Karpas-422 (cell line): ENCODE measurements at places on chromosomes 2 and 18.

GRCh38 chr2:190270298-190270697, 49.3 kb downstream of the HIBCH start:
- DNase-seq, result no peak

DNA sequence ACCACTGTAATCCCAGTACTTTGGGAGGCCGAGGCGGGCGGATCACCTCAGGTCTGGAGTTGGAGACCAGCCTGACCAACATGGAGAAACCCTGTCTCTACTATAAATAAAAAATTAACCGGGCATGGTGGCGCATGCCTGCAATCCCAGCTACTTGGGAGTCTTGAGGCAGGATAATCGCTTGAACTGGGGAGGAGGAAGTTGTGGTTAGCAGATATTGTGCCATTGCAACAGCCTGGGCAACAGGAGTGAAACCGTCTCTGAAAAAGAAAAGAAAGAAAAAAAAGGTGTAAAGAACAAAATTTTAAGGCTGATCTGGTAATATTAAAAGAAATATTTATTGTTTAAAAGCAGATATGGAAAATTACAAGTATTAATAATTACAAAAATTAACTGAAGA, 29.7 kb downstream of the ZNF804A start:
- no peak for DNase-seq

DNA sequence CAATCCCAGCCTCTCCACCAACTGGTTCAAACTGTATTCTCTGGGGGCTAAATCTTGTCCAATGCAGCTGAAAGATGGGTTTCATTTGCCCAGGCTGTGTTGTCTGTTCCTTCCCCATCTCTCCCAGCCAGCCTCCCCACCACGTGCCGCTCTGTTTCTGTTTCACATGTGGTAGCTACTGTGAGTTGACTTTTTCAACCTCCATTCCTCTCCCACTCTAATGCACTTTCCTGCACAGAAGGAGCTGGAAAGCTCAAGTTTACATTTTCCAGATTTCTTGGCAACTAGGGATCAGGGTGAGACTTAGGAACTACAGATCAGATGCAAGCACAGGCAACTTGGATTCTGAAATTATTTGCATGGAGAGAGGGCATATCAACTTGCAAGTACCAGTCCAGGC, 19.0 kb upstream of the NPAS2 start:
- DNase-seq, result no peak

- DNase-seq, result no peak
Observed at GRCh38 chr2:239276851-239277250, 124.0 kb downstream of the HDAC4 start.

GRCh38 chr2:42513252-42513918, 19.6 kb upstream of the KCNG3 start:
- peak; percentile 83 for DNase-seq

DNA sequence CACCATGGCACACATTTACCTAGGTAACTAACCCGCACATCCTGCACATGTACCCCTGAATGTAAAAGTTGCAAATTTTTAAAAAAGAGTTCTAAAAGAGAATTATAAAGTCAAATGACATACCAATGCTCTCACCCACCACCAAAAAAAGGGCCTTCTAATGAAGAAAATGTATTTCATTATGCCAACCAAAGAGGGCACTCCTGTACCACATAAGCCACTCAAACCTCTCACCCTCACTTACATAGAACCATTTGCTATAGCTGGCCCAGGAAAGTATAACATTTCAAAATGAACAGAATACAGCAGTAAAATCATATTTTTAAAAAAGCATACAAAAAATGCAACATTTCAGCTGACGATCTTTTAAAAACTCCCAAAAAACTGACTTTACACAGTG, 241.5 kb upstream of the PKDCC start:
- no peak for DNase-seq

DNA sequence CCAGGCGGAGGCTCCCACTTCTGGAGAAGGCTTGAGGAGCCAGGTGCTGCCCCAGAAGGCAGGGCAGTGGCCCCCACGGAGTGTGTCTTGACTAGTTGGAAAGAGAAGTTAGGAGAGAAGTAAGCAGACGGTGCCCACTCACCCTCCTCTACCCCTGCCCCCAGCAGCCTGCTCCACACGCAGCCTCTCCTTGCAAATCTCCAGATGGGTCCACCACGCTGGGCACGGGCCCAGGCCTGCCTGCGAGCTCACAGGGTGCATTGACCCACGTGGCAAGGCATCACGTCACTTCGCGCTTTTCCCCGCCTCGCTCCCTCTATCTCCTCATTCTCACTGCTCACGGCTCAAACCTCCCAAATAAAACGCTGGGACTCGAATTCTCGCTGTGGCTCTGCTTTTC, 71.8 kb upstream of the RAB12 start:
- no peak for DNase-seq
